ENCODE measurements at places on chromosomes 12 and 14.
A peak's percentile ranks its signal among the peaks of the same experiment; 100 is the strongest.

DNA sequence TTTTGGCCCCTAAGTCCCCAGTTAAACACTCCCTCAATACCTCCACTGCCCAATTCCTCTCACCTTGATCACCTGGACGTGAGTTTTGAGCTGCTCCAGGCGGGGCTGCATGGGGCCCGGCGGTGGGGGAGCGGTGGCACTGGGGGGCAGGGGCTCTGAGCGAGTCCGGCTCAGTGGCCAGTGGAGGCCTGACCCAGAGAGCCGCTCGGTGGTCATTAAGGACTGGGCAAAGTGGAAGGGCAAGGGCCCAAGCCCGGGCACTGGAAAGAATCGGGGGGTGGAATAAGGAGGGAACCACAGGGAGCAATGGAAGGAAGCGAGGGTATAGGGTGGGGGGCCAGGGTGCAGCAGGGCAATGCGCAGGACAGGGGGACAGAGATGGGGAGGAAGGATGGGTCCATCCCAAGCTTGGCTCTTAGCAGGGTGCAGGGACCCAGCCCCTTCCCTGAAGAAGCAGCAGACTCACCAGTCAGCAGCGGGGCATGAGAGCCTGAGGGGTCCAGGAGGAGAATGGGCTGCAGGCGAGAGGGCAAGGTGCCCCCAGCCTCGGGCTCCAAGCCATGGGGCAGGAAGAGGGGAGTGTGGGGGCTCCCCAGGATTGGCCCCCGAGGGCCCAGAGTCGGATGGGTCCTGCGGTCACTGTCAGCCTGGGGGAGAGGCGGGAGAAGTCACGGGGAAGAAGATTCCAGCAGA is 22.2 kb downstream of the SLC48A1 start:
- no peak for DNase-seq

- no peak for DNase-seq
These were observed 16.0 kb upstream of the RNASE10 start for GRCh38 chr14:20489093-20489994.

- DNase-seq = peak; percentile 50
These were observed 44.5 kb downstream of the KDM2B start for GRCh38 chr12:121536054-121536898.

DNA sequence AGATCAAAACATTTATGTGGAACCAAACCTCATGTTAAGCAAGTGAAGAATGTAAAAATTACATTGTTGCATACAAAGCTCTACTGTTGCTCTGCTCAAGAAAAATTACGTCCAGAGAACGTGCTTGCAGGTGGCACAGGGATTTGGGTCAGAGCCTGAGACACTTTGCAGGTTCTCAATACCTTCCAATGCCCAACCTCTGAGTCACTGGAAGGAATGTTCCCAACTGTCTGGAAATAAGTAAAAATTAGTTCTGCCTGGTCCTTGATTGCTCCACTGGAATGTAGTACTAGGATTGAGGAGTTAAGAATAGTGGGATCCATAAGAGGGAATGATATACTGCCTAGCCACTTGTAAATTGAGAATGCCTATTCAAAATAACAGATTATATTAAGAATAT is 2.8 kb upstream of the IFNG start:
- DNase-seq = no peak

- no peak for DNase-seq
These were observed 618 bp downstream of the RNF34 start for GRCh38 chr12:121400332-121401139.

DNA sequence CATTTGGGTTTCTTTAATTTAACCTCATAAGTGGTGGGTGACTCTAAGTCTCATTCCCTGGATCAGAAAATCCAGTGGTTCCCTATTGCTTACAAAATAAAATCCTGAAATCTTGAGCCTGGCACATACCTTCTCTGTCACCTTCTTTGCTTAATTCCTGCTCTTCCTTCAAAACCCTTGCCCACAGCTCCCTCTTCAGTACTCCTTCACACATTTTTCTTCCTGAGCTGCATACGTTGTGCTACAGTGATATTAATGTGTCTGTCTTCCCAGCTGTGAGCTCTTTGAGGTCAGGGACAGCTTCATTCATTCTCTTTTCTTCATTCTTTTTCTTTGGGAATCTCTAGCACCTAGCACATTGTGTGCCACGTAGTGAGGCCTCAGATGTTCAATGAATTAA is 9.5 kb downstream of the TSPAN11 start:
- no peak for DNase-seq

GRCh38 chr14:67970923-67971322 is 151.3 kb downstream of the RAD51B start:
- no peak for DNase-seq

GRCh38 chr12:5078423-5078822 is 34.7 kb downstream of the KCNA5 start:
- no peak for DNase-seq

DNA sequence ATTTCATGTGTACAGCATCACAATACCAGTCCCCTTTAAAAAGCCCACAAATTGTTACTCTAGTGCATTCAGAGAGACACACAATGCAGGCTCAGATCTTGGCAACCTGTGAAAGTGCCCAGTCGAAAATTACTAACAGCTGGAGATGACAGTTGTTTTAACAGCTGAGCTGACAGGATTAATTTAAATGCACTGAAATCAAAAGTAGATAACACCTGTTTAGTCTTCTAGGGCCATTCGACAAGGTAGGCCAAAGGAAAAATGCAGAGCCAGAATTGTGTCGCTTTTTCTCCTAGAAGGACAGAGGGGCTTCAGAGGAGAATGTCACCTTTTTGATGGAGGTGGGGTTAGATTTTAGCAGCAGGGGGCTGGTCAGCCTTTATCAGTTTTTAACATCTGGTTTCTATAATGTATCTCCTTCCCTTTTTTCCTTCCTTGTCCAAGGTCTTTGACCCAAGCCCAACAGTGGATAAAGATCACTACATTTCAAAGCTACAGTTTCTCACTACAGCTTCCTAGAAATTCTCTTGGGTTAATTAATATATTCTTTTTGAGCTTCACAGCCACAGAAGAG is 139.1 kb downstream of the SOX5 start:
- no peak for DNase-seq

GRCh38 chr12:16692099-16692498 is 86.1 kb upstream of the LMO3 start:
- no peak for DNase-seq

- DNase-seq = no peak
These were observed 307.7 kb downstream of the CCDC91 start for GRCh38 chr12:28497889-28498411.

DNA sequence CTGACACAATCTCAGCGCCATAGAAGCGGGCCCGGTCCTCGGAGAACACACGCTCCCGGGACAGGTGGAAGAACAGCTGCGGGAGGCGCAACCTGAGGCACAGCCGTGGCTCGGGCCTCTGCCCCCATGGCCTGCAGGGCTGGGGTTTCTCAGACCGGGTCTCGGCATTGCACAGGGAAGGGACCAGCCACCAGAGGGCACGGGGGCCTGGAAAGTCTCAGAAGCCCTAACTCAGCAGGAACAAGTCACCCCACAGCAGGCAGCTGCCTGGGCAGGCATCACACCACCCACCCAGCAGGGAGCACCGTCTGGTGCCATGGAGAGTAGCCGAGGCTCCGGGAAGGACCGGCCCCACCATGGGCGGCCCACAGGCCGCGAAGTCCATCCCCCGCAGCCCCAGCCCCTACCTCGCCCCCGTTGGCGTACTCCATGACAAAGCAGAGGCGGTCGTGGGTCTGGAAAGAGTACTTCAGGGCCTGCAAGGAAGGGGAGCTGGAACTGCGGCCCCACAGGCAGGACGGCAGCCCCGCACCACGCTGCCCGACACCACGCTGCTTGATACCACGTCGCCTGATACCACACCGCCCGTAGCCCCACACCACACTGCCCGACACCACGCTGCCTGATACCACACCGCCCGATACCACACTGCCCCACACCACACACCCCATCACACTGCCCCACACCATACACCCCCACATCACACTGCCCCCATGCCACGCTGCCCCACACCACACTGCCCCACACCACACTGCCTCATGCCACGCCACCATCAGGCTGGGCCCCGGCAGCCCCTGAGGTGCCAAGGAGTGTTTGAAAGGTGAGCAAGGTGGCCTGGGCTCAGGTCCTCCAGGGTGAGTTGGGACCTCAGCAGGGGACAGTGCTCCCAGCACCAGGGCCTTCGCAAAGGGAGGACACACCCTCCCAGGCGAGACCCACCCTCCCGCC is 20.8 kb downstream of the SIVA1 start:
- no peak for DNase-seq

DNA sequence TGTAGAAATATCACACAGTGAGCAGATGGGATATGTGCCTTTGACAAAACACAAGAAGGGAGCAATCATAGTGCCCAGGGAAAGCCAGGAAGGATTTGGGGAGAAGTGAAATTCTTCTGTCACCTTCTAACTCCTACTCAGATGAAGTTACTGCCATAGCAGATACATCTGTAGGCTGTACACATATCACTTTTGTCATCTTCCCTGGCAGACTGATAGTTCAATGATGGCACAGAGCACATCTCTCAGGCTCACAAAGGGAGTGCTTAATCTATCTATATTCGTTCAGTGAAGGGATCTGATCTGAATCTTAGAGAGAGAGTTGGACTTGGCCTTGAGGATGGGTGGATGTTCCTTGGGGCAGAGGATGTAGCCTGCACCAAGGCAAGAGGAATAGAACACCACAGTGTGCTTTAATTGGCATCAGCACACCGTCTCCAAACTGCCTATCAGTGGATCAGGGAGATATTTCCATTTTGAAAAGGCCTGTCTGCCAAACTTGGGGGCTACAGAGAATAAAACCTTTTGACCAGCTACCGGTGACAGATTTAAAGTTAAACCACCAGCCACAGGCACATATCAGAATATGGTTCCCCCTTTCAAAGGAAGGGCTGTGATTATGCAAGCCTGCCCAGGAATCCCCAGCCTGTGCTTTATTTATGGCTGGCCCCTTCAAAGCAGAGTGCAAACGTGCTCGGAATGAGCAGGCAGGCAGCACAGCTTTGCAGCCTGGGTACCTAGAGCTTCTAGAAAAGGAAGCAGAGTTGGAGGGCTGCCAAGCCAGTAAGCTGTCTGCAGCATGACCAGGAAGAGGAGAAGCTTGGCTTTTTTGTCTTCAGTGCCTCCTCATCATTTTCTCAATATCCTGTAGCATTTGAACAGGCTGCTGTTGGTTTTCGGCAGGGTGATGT is 165.5 kb upstream of the DYRK2 start:
- DNase-seq = peak; percentile 70

DNA sequence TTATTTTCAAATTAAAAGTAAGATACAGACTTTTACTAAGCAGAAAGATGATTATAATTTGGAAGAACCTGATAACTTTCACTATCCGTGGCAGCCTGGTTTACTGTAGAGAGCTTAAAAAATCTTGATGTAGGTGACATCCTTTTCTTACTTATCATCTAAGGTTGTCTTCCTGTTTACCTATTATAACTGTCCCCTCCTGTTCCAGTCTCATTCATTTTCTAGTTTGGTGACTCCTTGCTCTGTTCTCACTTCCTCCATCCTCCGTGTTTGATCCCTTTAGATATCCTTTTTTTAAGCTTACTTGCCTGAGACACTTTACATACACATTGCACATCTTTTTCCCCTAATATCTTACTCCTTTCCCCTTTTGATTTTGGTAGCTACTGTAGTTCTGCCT is 27.5 kb downstream of the CCDC91 start:
- DNase-seq = no peak

GRCh38 chr14:83342590-83342989 is 1808.9 kb upstream of the SEL1L start:
- DNase-seq = peak; percentile 11

- DNase-seq = no peak
These were observed 99.3 kb downstream of the PELI2 start for GRCh38 chr14:56217380-56218045.

DNA sequence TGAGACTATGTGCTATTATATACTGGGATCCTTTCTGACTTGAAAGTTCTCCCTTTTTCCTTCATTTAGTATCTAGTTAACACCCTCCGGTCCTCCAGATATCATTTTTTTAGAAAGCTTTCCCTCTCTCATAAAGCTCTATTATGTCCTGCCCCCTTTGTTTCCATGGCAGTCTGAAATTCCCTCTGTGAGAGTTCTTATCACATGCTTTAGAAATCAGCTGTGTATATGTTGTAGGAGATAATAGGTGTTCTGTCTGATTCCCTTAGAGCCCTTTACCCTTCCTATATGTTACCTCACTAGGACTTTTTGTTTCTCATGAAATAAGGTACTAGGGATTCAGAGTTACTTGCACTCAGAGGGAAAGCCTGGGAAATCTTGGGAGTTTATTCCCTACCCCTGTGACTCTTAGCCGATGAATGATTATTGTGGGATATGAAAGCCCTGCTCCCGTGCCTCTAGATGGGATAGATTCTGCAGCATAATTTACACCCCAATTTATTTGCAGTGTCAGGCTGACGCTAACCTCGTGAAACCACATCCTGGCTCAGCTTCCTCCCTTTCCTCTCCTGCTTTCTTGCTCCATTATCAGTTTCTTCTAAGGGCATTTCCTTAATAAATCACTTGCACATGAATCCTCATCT is 448.4 kb downstream of the MDGA2 start:
- peak; percentile 23 for DNase-seq

- DNase-seq = no peak
These were observed 104.6 kb downstream of the TBX3 start for GRCh38 chr12:114579389-114579788.

- DNase-seq = no peak
These were observed 48.3 kb downstream of the ZFP36L1 start for GRCh38 chr14:68744613-68745012.

GRCh38 chr12:1188016-1188415 is 197.0 kb downstream of the ERC1 start:
- DNase-seq = no peak

DNA sequence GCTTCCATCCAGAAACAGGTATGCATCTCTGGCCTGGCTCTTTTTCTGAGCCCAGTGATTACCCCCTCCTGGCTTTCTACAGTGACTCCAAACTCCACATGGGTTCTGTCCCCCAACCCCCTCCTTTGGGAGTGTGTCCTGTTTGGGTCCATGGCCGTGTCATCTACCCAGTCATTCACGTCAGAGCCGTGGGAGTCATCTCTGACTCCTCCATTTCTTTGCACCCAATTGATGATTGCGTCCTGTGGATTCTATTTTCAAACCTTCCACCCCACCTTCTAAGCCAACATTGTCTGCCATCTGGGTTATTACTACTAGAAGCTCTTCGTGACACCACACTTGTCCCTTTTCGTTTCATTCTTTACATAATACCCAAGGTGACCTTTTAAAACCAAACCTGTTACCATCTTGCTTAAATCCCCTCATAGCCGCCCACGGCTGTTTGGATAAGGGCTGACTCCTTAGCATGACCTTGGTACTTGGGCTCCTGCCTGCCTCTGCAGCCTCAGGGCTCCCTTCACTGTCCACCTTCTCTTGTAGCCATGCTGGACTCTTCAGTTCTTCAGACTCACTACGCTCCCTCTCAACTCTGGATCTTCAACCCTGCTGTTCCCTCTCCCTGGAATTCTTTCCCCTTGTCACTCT is 38.1 kb upstream of the NT5DC3 start:
- DNase-seq = no peak

GRCh38 chr14:61766151-61766550 is 3.9 kb downstream of the SNAPC1 start:
- DNase-seq = no peak

Measured in fibroblast of skin of left biceps (primary cell).